ENCODE measurements at places on chromosomes 13 and 19.

- DNase-seq: no peak
These were observed 301.0 kb downstream of the TBC1D4 start for GRCh38 chr13:75180805-75181455.

- no peak for DNase-seq
These were observed 39.6 kb downstream of the RAB20 start for GRCh38 chr13:110521946-110522345.

DNA sequence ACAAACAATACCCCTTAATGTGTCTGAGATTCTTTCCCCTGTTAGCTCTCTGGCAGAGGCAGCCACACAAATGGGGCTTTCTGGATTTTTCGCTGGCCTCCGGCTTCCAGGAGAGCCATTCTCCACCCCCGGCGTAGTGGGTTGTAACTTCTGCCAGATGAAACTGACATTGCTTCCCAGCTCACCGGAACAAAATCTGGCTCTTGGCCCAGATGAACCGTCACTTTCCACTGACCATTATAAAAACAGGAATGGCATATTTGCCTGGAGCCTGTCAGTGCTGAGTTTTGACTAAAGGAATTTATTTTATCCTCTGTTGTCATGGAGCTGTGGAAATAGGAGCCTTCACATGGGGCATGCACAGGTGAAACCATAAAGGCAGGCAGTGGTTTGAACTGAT is 120.6 kb upstream of the GPR12 start:
- no peak for DNase-seq

DNA sequence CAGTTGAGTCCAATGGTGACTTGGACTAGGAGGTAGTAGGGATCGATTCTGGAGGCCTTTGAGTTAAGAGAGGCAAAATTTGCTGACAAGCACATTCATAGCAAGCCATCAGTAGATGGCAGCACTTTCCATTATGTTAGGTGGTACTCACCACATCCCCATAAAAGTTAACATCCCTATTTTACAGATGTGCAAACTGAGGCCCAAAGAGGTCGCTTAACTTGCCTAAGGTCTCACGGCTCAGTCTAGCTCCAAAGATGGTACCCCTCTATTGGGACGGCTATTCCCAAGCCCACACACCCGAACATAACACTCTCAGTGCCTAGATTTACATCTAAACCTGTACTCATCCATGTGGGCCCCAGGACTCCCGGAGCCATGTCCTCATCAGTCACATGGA is 21.5 kb upstream of the FOSB start:
- DNase-seq: no peak

GRCh38 chr19:50797781-50798658 is 7.8 kb downstream of the ACP4 start:
- DNase-seq: no peak

DNA sequence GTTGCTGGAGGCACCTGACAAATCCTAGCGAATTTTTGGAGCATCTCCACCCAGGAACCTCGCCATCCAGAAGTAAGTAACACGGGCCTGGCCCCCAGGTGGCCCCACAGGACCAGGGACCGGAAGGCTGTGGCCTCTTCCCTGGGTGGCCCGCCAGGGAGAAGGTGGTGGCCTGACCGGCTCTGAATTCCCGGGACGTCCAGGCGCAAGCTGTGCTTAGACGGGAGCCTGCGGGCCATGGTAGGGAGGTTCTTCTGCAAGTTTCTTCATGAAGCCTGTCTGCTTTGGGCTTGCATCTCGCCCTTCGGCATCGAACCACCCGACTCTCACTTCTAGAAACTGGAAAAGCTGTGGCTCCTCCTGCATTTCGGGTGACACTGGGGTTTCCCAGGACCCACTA is 47.4 kb downstream of the KDM4B start:
- DNase-seq: no peak

GRCh38 chr19:7817801-7818200 is 12.2 kb upstream of the EVI5L start:
- no peak for DNase-seq

DNA sequence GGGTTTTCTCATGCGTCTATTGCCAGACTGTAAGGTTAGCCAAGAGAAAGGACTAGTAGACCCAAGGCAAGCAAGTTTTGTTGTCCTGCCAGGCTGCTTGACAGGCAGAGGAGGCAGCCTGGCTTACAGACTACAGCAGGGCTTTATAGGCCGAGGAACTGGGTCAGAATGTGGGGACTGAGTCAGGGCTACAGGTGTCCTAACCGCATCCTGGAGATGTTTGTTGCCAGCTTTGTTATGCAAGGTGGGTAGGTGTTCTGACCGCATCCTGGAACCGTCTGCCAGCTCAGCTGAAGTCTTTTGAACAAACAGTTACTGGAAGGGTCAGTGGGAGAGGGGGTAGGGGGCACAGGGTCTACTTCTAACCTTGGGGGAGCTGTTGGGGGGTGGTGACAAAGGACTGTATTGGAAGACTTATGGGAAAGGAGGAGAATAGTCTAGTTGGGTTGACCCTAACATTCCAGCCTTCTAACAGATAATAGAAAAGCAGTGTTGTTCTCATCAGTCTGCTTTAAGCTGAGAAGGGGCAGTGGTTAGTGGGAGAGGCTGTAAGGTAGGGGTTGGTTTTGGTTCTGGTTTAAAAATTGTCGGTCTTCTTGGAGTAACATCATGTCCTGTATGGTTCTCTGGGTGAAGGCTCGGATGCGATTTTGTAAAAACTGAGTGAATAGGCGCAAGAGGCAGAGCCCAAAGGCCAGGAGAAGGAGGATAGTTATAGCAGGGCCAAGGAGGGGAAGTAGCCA is 913.8 kb upstream of the SLITRK5 start:
- DNase-seq: no peak

DNA sequence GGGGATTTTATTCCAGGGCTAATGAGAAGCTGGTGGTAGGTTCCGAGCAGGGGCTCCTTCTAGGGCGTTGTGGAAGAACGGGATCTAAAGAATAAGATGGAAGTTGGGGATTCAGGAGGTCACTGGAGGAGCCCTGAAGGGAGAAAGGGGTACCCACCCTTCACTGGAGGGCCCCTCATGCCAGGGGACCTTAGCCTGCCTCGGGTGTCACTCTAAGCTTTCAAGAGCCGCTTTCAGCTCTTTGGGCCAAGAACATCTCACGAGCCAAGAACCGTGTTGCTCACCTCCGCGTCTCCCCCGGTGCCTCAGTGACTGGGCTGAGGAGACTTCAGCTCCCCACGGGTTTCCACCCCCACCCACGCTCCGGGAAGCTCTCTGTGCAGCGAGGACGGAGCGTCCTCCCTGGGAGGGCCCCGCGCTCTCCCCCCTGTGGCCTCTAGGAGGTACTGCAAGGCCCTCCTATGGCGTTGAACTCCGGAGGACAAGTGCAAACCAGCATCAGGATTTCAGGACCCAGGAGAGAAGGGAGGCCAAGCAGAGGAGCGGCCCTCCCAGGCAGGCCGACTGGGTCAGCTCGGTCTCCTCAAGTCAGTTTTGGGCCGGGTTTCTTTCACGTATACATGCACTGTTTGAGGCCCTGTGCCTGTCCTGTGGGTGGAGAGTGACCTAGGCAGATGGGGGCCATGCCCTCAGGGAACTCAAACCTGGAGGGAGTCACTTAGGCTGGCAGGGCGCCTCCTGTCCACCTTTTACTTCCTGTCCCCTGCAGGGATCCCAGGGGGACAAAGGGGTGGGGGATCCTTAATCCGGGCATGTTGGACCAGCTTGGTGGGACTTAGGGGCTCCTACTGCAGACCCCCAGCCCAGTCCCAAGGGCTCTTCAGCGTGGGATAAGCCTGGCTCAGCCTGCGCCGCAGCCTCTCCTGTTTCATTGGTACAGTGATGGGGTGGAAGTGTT is 5.1 kb upstream of the KRTDAP start:
- peak; percentile 66 for DNase-seq

DNA sequence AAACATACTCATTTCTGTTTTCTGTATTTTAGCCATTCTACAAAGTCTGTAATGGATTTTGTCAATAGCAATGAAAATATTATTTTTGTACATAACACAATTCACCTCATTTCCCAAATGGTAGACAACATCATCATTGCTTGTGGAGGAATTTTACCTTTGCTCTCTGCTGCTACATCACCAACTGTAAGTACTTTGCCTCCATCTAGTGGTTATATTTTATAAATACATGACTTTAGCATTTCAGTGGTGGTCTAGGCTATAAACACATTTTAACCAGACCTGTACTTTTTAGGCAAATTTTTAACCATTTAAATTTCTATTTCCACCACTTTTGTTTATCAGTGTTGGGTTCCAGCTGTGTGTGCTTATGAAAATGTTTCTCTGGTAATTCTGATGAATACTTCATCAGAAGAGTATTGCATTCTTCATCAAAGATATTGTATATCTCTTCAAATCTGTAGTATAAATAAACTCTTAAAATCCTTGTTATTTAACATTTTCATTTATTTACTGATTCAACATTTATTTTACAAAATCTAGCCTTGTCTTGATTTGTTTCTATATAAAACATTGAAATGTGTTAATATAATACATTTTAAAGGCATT is 222.4 kb downstream of the NBEA start:
- DNase-seq: no peak

- no peak for DNase-seq
These were observed 15.4 kb upstream of the CCNP start for GRCh38 chr19:40241809-40242384.

Data from stimulated activated CD4-positive, alpha-beta T cell treated with anti-CD3 and anti-CD28 coated beads, Interleukin-1b, Interleukin-23, amount 100 ng/mL, for 1 hour (primary cell).